Activated B cell treated with CpG ODN at 0.5 μM for 24 hours (primary cell): ENCODE measurements at places on chromosomes 5 and 9. TPM values are rescaled to one million over a fixed set of nuclear protein-coding genes. Genes with fewer than 3 reads are reported as not detected.

DNA sequence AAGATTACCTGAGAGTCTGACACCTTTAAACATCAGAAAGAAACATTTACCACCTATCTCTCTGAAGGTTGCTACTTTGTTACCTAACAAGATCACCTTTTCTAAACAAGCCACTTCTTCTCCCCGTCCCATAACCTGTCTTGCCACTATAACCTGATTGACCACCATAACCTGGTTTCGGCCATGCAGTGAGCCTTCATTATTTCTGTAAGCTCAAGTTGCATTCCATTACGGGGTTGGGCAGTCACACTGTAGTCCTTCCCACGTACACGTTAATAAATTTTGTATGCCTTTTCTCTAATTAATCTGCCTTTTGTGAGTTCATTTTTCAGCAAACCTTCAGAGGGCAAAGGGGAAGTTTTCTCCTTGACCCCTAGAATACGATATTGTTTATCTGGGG is 28.0 kb upstream of the CCNG1 start:
- no peak for DNase-seq

DNA sequence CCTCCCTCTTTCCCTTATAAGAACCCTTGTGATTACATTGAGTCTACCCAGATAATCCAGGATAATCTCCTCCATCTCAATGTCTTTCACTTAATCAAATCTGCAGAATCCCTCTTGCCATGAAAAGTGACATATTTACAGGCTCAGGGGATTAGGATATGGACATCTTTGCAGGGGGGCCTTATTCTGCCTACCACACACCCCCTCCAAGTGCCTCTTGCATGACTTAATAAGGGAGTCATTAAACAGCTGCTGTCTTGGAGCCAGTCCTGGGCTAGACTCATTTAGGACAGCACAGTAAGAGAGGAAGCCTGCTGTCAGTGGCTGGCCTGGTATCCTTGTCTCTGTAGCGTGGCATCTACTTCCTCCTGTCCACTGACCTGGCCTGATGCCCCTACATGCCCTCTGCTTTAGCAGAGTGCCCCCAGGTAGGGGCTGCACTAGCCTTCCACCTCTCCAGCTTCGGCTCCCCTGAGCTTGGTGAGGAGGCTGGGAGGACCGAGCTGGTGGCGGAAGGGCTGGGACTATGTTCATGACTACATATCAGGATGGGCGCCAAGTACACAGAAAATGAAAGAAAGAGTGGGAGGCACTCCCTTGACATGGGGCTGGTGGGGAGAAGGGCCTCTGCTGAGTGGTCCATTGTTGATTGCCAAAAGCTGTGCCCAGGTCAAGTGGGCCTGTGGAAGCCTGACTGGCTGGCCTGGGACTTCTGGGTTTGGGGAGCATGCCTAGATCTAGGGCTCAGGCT is 17.2 kb downstream of the ENHO start:
- no peak for DNase-seq

DNA sequence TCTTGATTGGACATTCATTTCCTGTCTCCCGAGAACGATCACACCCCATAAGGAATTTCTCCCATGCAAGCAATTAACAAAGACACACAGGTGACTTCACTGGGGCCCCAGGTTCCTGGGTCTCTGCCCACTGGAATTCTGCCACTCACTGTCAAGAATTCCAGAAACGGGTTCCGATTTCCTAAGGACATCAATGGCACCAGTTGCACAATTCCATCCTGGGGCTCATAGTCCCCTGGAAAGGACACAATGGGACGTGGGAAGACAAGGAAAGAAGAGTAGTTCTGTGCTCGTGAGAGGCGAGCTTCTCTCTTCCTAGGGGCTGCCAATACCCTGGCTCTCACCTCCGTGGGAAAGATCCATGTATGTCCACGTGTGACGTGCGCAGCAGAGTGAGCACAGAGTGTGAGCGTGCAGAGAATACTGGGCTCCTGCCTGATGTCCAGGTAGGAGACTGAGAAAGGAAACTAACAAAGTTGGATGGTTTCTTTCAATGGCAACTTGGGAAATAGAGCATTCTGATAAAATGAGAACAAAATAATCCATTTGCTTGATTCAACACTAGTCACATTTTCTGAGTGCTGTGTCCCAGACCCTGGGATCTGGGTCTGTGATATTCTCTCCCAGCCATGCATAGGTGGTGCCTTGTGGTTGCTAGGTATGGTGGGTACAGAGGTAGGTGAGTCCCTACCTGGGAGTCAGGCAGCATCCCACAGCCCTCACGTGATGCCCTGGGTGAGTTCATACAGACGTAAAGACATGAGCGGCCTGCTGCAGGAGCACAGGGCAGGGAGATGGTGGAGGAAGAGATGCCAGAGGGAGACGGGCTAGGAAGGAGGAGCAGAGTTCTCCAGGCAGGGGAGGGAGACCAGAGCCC is 159.8 kb downstream of the COL23A1 start:
- DNase-seq = no peak

GRCh38 chr5:66892716-66893115 is 296.5 kb downstream of the MAST4 start:
- DNase-seq = no peak

- no peak for DNase-seq
Observed at GRCh38 chr5:133889271-133889905, 79.0 kb downstream of the C5orf15 start.

GRCh38 chr5:92163906-92164305 is 780.8 kb upstream of the ARRDC3 start:
- no peak for DNase-seq

GRCh38 chr5:127299678-127300077 is 9.1 kb downstream of the MEGF10 start:
- DNase-seq = no peak

DNA sequence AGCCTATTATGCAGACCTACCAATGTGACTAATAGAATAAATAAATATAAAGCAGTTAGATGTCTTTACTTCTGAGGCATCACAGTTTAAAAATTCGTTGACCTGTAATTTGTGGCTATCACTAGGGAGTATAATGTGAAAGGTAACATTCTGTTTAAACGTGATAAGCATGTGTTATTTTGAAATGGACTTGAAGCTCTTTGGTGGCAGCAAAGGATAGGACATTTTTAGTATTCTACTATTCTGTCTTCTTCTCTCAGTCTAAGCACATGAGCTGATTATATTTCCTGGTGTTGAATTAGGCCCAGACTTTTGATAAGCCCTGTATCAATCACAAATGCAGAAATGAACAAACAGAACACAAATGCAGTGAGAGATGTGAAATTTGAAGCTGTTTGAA is 974.0 kb upstream of the CDH10 start:
- DNase-seq = no peak

- DNase-seq = no peak
Observed at GRCh38 chr5:179409806-179410205, 64.5 kb upstream of the ADAMTS2 start.

- DNase-seq = no peak
Observed at GRCh38 chr5:178308541-178309092, 76.0 kb upstream of the PHYKPL start.

DNA sequence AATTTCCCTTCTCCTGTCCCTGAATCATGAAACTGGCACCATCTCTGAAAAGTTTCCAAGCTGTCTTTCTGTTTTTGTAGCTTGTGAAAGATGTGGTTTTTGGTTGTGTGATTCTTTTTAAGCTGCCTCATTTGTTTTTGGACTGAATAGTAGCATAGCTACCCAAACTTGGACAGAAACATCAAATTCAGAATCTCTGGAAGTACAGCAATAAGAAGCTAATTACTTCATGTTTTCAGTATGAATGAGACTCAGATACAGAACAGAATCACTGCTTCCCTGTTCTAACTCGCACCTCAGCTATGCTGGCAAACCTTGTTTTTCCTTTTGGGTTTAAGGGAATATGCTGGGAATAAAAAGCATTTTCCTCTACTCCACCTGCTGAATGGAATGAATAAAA is 101.0 kb downstream of the FGF1 start:
- DNase-seq = no peak

DNA sequence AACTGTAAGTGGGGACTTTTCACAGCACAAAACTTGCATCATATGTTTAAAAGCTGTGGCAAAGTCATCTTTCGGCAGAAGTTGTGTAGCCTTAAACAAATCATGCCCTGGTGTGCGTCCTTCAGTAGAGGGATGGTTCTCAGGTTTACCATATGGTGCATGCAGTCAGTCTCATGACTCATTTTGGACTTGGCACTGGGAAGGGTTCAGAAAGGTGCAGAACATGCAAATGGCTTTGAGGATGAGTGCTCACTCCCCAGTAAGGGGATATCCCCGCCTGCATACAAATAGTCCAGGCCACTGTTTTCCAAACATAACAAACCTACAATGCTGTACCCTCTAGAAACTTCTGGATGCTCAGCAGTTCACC is 260.3 kb downstream of the NDUFS4 start:
- DNase-seq = no peak

- DNase-seq = no peak
Observed at GRCh38 chr9:134809826-134810225, 70.8 kb upstream of the FCN2 start.

DNA sequence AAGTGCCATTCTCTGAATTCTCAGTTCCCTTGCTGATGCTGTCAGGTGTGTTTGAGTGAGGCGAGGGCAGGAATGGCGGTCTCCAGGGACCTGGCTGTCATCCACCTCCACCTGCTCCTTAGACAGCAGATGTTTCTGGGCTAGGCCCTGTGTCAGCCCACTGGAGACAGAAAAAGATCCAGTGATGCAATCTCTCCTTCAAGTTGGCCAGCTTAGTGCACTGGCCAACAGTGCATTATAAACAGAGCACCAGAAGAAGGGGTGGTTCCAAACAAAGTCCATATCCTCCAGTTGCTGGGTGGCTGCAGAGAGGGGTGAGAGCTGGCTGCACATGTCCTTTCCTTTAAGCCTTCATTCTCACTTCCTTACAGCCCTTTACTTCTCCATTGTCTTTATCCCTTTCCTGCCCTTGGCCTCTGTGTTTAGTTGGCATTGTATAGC is 26.5 kb downstream of the NANS start:
- DNase-seq = no peak

- DNase-seq = no peak
Observed at GRCh38 chr9:89137542-89138462, 40.8 kb downstream of the SHC3 start.

- no peak for DNase-seq
Observed at GRCh38 chr5:158884827-158885518, 214.7 kb downstream of the EBF1 start.

GRCh38 chr9:134320126-134320867 is 6.0 kb upstream of the RXRA start:
- DNase-seq = no peak

DNA sequence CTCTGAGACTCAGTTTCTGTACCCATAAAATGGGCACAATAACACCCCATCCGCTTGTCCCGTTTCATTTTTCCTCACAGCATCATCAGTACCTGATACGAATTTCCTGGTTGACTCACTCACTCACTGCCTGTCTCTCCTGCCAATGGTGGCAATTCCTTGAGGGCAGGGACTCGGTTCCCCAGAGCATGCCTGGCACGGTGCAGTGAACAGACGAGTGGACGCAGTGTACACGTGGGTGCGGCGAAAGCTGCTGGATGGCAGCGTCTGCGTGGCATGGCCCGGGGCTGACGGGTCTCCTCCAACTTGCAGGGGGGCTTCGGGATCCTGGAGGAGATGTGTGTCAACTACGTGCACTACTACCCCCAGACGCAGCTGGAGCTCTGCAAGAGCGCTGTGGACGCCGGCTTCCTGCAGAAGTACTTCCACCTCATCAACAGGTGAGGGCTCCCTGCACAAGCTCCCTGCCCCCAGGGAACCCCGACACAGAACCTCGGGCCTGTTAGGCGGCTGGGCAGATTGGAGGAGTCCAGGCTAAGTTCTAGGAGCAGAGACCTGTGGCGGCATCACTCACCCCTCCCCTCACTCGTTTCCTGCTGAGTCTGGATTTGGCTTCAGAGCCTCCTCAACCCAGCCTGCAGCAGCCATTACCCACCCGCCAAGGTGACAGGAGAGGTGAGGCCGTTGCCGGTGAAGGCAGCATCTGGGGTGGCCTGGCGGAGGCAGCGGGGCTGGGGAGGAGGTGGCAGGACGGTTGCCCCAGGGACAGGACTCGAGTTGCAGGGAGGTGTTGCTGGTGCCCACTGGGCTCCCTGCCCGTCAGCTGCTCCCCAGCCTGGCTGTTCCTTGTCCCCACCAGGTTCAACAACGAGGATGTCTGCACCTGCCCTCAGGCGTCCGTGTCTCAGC is 20.3 kb downstream of the DBH start:
- DNase-seq = no peak

GRCh38 chr9:71895117-71895516 is 15.9 kb downstream of the ABHD17B start:
- no peak for DNase-seq

DNA sequence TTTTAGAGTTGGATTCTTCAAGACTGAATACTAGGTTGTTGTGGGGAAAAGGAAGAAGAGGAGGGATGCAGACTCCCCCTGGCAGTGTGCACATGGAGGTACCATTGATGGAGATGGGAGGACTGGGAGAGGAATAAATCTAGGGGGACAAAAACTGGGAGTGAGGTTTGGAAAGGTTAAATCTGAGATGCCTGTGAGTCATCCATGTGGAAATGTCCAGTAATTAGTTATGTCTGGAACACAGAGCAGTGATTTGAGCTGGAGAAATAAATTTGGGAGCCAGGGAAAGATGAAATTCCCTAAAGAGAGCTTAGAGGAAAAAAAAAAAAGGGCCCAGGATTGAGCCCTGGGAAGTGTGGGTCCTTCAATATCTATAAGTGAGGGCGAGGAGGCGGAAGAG is 8.0 kb upstream of the CCIN start:
- DNase-seq = no peak

GRCh38 chr5:90866333-90866732 is 307.7 kb downstream of the ADGRV1 start:
- no peak for DNase-seq

DNA sequence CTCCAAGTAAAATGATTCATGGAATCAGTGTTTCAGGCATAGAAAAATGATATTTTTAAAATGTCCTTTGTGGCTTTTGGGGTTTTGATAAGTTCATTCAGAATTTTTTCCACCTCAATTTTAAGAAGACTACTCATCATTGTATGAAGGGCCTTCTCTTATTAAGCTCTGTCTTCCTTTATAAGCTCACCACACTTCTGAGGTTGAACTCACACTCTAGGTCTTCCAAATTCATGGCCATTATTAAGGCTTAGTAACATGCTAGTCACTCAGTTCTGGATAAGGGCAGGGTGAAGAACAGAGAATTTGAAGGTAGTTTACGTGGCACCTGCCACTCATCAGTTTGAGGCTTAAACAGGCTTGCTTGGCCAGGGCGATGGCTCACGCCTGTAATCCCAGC is 4.2 kb downstream of the MELK start:
- no peak for DNase-seq

- no peak for DNase-seq
Observed at GRCh38 chr5:150734579-150735384, 24.0 kb downstream of the DCTN4 start.

GRCh38 chr5:24112420-24112819 is 532.4 kb downstream of the CDH10 start:
- DNase-seq = no peak

FAM169A gene
- 8.2 TPM in 2 replicates for total RNA-seq

CCNJL gene
- total RNA-seq = 0.09 TPM in 1 of 2 replicates, not detected in the other

MYMK gene
- not detected in 2 replicates for total RNA-seq

INSL4 gene
- total RNA-seq = not detected in 2 replicates

IL3 gene
- not detected in 2 replicates for total RNA-seq

F2RL2 gene
- not detected in 2 replicates for total RNA-seq

ANKRD34B gene
- not detected in 2 replicates for total RNA-seq

NUDT2 gene
- total RNA-seq = 19.2 and 19.7 TPM in 2 replicates

RPL35 gene
- 2,037 and 2,426 TPM in 2 replicates for total RNA-seq

SH3TC2 gene
- not detected in 2 replicates for total RNA-seq

C5orf34 gene
- 4.4 and 4.7 TPM in 2 replicates for total RNA-seq

ZDHHC11 gene
- 0.78 and 1.6 TPM in 2 replicates for total RNA-seq

FCN1 gene
- 0.44 and 0.83 TPM in 2 replicates for total RNA-seq
